ENCODE measurements at places on chromosomes 2 and 18.

GRCh38 chr2:238428866-238429265, 2.1 kb downstream of the ASB1 start:
- DNase-seq = no peak

DNA sequence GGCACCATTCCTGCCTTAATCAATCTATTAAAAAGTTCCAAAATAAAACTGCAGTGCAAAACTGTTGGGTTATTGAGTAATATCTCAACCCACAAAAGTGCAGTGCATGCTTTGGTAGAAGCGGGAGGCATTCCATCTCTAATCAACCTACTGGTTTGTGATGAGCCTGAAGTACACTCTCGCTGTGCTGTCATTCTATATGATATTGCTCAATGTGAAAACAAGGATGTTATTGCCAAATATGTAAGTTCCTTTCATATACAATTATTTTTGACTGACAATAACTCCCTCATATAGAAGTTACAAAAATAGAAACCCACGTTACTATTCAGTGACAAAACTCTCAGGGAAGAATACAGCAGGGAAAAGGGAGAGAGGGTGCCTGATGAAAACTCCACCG, 43.0 kb downstream of the OSGEPL1 start:
- DNase-seq = no peak

GRCh38 chr2:12270876-12271588, 445.7 kb upstream of the TRIB2 start:
- DNase-seq = no peak

GRCh38 chr2:205427112-205427511, 255.2 kb upstream of the NRP2 start:
- peak; percentile 72 for DNase-seq

- DNase-seq = no peak
Observed at GRCh38 chr2:222272446-222273015, 26.3 kb downstream of the PAX3 start.

DNA sequence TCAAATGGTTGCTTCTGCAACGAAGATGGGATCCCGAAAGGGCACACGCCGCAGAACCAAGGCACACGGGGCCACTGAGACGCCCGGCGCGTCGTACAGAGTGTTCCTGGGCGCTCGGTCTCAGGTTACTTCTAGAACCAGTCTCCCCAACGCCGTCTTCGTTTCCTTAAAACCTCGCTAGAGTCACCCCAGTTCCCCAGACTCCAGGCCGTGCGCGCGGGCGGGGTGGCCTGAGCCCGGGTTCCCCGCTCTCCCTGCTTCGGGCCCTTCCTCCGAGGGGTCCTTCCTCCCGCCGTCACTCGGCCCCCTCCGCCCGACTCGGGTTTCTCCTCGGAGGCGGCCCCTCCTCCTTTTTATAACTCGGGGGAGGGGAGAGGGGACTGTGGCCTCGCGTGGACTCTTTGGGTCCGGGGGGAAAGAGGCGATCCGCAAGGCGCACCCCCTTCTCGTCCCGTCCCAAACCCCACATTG, 774 bp upstream of the FZD7 start:
- DNase-seq = no peak

DNA sequence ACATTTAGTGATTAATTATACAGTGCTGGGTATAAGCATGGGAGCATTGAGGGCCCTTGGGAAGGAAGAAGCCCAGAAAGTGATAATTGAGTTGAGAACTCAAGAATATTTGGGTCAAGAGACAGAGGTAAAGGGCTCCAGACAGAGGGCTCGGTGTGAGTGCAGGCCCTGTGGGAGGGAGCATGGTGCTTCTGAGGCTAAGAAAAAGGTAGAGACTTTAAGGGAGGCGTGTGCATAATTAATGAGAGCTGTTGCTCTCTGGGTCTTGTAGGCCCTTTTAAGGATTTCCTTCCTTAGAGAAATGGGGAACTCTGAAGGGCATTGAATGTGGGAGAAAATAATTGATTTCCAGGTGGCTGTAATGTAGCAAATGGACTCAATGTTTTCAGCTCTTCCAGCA, 735.0 kb upstream of the POU3F3 start:
- DNase-seq = no peak

- peak; percentile 2 for DNase-seq
Observed at GRCh38 chr2:236631281-236631855, 61.7 kb downstream of the ACKR3 start.

- no peak for DNase-seq
Observed at GRCh38 chr2:232042911-232043574, 81.5 kb downstream of the DIS3L2 start.

- DNase-seq = no peak
Observed at GRCh38 chr2:240672701-240673190, 9.9 kb downstream of the AQP12B start.

GRCh38 chr2:161141033-161141432, 19.2 kb upstream of the TANK start:
- DNase-seq = no peak

GRCh38 chr2:53231908-53232307, 535.7 kb upstream of the CHAC2 start:
- no peak for DNase-seq

DNA sequence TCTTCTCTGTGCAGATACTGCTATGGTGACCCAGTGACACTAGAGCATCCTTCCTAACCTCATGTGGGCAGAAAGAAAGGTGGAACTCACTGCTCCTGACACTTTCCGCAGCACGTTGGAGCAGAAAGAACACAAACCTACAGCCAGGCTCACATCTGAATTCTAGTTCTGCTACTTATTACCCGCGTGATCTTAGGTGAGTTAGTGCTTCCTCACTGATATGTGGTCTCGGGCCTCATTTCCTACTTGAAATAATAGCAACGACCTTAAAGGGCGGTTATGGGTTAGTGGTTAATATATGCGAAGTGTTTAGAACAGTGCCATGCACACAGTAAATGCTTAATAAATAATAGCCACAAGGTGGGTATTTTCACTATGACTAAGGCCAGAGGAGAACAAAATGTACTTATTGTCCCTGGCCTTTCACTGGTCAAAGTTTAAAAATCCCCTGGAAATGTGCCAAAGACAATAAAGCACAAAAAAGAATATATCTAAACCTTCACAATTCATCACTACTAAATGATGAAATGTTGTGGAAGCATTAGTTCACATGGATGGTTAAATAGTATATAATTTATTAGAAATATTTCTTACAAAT, 66.6 kb downstream of the MYOM1 start:
- peak; percentile 69 for DNase-seq

GRCh38 chr18:3035635-3036034, 22.7 kb upstream of the LPIN2 start:
- no peak for DNase-seq

DNA sequence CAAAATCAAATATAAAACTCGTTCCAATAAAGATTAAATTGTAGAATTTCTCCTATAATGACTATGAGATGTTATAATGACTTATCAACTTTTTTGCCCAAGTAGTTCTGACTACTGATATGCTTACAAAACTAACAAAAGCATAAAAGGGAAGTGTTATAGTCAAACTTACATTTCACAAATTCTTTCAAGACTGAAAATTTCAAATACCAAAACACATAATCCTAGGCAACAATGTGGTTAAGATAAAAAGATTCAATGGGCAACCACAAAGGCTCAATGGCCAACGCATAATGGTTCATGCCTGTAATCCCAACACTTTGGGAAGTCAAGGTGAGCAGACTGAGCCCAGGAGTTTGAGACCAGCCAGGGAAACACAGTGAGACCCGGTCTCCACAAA, 135.7 kb downstream of the USP34 start:
- no peak for DNase-seq

- peak; percentile 36 for DNase-seq
Observed at GRCh38 chr2:145110668-145111356, 590.9 kb upstream of the ZEB2 start.

- no peak for DNase-seq
Observed at GRCh38 chr18:23087352-23087751, 47.9 kb upstream of the CABLES1 start.

DNA sequence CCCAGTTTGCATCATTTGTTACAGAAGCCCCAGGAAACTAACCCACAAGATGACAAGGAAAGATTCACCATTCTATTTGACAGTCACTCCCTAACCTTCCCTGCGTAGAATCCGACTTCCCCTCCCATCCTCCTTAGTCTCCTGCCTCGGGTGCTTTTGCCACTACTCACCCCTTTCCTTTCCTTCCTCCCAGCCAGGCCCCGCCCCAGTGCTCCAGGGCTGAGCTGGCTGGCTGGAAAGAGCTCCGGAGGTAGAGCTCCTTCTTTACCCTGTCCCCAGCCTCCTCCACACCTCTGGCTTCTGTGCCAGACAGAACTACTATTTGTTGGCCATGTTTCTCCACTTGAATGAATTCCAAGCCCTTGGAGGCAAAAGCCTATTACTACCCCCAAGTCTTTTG, 317.6 kb upstream of the NCKAP5 start:
- no peak for DNase-seq

GRCh38 chr2:230634146-230634545, 78.5 kb upstream of the CAB39 start:
- no peak for DNase-seq

GRCh38 chr2:73937899-73938298, 11.2 kb downstream of the DGUOK start:
- DNase-seq = no peak

- no peak for DNase-seq
Observed at GRCh38 chr2:111897630-111897923, 830 bp upstream of the MERTK start.

- no peak for DNase-seq
Observed at GRCh38 chr2:234487356-234487755, 9.5 kb downstream of the ARL4C start.

DNA sequence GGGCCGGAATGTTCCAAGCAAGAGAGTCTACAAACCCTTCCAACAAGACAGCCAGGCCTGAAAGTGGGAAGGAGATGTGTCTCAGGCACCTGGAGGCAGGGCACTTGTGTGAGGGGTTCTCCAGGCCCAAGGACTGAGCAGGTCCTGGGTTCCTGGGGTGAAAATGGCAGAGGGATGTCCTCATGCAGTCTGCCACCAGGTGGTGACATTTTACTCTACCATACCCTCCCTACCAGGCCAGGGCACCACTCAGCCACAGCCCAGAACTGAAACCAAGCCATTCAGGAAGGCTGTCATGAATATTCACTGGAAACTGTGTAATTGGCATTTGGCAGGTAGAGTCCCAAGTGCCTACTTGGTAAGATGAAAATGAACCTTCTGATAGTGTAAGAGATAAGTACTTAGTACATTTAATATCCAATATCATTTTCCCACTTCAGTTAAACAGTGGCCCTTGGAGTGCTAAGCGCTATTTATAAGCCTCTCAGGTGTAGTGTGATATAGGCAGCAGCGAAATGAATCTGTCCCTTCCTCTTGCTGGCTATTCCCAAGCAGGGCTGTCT, 185.1 kb downstream of the MYO5B start:
- peak; percentile 37 for DNase-seq

DNA sequence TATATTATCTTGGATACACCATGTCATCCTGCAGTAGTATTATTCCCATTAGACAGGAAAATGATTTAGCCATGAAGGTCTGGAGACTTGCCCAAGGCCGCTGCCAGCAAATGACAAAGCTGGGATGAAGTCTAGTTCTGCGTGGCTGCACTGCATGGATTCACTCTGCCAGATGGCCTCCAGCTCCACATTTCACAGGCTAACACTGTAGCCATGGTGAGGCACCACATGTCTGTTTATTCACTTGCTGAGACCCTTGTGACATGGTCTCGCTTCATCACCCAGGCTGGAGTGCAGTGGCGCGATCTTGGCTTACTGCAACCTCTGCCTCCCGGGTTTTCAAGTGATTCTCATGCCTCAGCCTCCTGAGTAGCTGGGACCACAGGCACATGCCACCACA, 31.5 kb upstream of the SCG2 start:
- DNase-seq = no peak

DNA sequence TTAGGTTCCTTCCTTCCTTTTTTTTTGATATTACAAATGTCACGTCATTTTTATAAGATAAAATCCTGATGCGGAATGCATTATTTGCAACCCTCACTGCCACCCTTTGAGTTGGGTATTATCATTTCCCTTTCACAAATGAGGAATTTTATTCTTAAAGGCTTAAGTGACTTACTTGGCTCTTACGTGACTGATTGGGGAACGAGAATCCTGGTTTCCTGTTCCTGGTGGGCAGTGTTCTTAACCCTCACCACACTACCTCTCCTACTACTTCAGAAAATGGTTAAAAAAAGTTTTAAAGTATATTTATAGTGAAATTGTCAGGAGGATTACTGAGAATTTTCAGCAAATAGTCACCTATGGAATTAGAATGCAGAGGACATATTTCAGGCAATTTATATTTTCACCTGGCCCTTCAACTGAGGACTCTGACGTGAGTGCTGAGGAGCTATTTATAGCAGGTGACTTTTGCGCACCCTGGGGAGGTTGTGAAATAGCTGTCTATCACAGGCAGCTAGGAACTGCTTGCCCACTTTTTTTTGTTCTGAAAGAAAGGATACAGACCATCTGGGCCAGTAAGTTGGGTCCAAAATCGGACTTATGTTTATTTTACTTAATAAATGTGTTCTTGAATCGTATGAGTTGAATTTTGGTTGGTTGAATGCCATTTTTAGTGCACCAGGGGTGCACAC, 18.7 kb upstream of the RASGRP3 start:
- DNase-seq = peak; percentile 22

GRCh38 chr18:49645841-49646351, 84.0 kb downstream of the LIPG start:
- peak; percentile 88 for DNase-seq

GRCh38 chr2:153474407-153474806, 4.2 kb downstream of the RPRM start:
- DNase-seq = no peak

- DNase-seq = no peak
Observed at GRCh38 chr2:16119741-16120140, 179.4 kb downstream of the MYCN start.

- no peak for DNase-seq
Observed at GRCh38 chr2:85988914-85989270, 100.1 kb upstream of the ST3GAL5 start.

DNA sequence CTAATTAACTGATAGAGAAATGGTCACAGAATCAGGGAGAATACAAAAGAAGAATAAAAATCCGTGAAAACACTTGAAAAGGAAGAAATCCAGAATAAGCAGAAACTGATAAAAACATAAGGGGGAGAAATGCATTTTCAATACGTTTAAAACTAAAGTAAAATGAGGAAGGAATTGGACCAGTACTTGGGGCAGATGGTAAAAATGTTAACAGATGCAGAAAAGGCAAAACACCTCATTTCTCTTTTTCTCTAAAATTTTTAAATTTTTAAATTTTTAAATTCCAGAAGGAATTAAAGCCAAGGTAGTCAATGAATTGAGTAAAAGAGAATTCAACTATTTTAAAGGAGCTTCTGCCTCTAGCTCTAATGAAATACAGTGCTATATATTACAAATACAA, 353.9 kb downstream of the METTL4 start:
- no peak for DNase-seq

DNA sequence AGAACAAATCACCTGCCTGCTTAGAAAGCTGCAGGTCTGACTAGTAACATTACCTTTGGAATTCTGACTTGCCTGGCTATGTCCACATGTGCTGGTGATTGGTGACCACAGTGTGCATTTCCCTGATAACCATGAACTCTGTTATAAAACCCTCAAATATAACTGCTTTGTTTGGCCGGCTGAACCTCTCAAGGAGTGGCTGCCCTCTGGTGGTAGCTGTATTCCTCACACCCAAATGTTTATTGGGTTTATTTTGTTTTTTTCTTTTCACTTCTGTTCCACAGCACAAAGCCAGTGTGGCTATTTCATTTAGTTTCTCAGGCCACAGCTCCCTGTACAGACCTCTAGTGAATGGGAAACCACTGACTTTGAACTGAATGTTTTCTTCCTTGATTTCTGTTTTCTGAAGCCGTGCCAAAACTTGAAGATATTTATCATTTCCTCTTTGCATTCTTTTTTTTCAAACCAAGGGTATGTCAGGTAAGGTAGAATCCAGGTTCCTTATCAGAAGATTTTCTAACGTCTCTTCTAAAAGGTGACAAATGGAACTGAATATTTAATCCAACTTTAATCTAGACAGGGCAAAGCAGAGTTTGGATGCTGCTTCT, 549.0 kb upstream of the VRK2 start:
- peak; percentile 67 for DNase-seq

All from fibroblast of pulmonary artery (primary cell).